ENCODE measurements at places on chromosomes 16 and 17.

DNA sequence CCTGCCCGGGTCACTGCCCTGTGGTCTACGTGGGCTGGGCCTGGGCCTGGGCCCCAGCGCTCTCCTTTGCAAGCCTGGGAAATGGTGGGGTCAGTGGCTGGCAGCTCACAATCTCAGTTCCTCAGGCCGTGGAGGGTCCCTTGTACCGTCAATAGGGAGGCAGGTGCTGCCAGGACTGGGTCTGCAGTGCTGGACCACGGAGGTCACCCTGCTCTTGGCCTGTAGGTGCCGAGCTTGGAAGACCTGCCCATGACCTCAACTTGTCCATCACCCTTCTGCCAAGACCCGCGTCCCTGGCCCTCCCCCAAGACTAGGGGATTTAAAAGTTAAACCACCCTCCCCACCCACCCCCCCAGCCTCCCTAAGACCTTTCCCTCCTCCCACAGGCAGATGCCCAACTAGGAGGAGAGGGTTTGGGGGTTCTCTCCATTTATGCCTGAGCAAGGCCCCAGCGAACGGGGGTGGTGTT is 2.5 kb downstream of the TBX2 start:
- DNase-seq = no peak

DNA sequence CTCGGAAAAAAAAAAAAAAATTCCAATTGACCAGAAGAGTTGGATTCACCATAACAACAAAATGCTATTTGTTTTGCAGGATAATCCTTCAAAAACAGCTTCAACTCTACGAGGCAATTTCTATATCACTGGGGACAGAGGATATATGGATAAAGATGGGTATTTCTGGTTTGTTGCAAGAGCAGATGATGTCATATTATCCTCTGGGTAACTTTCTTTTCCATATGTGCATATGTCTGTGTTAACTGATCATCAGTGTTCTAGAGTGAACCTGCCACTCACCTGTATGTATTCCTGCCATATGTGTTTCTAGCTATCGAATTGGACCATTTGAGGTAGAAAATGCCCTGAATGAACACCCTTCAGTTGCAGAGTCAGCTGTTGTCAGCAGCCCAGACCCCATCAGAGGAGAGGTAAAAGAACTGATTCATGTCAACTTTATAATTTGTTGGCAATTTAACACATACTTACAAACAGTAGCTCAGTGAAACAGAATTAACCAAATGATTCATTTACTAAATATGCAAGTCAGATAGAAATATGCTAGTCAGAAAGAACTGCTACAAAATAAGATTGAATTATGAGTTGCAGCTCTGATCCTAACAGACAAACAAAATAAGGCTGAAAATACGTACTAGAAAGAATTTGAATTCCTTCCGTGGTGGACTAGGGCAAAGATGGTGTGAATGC is 14.2 kb downstream of the ERI2 start:
- no peak for DNase-seq

DNA sequence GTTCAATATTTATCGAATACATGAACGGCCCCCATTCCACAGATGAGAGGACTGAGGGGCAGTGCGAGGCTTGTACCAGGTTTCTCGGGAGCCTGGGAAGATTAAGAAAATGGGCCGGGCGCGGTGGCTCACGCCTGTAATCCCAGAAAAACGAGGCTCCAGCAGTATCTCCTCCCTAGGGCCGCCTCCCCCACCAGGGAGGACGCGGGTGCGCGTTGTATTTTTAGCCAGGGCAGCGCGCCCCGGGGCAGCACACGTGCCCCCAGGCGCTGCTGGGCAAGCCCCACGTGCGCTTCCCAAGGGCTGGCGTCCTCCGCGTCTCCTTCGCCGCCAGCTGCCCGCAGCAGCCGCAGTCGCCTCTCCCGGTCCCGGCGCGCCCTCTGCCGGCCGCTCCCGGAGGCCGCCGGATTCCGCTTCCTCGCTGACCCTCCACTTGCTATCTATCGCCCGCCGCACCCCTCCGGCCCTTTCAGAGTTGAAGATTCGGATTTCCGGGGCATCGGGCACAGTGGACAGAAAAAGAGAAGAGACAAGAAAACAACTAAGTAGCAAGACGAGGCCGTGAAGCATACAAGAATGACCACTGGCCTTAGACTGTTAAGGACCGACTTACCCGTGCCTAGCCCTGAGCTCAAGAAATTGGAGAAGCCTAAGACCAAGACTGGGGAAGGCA is 1.9 kb upstream of the YBX2 start:
- peak; percentile 96 for DNase-seq

DNA sequence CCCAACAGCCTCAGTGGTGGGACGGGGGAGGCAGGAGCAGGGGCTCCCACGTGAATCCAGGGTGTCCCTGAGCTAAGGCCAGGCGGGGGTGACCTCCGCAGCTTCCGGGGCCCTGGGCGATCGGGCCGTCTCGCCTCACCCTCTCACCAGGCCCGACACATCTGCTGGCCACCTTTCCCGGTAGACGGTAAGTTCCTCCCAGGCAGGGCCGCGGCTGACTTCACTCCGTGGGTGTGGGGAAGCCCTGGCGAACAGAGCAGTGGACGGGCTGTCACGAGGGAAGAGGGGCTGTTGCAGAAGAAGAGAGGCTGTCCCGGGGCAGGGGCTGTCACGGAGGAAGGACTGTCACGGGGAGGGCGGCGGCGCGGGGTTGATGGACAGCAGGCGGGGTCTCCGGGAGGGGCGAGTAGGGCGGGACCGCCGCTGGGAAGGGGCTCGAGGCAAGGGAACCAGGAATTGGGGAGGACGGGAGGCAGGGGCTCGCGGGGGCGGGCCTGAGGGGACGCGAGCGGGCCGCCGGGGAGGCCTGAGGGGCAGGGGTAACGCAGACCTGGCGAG is 498 bp downstream of the PKMYT1 start:
- DNase-seq = no peak

DNA sequence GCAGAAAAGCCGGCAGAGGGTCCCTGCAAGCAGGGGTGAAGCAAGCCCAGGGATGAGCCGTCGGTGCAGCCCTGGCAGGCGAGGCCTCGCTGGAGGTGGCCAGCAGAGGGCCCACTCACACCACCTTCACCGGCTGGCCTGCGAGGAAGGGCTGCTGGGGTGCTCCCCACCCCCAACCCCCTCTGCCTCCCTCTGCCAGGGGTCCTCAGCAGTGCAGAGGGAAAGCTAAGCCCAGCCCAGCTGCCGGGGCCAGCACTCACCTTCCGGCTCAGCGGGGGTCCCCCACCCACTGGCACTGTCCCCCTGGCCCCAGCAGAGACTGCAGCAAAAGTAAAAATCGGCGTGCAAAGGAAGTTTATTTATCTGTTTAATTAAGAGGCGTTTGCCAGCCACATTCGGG is 113.4 kb downstream of the ENGASE start:
- DNase-seq = peak; percentile 88

GRCh38 chr17:82993005-82993404 is 86.4 kb upstream of the METRNL start:
- no peak for DNase-seq

DNA sequence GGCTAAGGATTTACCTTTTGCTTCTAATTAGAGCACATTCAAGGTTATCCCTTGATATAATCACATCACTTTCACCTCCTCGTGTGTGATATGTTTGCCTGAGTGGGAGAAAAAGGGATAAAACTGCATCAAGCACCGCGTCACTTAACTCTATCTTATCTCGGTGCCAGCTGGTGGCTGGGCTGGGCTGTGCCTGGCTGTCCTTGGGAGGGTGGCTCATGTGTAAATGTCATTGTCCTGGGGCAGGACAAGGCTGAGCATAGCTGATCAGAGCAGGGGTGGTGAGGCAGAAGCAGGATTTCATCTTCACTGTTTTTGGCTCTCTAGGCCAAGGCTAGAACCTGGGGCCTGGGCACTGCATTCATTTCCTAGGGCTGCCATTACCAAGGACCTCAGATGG is 105.3 kb downstream of the RAP1GAP2 start:
- no peak for DNase-seq

GRCh38 chr16:70390774-70391173 is 44.1 kb downstream of the DDX19A start:
- DNase-seq = no peak

DNA sequence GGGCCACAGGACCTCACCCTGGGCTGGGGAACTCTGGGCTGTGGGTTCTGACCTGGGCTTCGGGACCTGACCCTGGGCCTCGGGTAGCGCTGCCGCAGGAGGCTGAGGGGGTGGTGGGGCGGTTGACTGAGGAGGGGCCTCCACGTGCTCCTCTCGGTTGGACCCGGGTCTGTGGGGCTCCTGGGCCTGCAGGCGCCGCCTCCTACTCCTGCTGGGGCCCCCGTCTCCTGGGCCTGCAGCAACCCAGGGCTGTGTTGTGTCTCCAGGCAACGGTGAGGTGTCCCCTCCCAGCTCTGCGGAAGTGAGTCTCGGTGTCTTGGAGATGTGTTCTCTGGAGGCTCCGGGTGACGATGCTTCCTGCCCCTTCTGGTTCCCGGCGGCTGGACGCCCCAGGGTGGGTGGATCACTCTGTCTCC is 41.5 kb upstream of the GNG13 start:
- no peak for DNase-seq

- no peak for DNase-seq
Measured at GRCh38 chr16:72111657-72112451, 18.2 kb downstream of the DHX38 start.

GRCh38 chr16:4190086-4190485 is 51.8 kb downstream of the SRL start:
- DNase-seq = no peak

GRCh38 chr16:81657224-81657623 is 121.9 kb upstream of the PLCG2 start:
- DNase-seq = no peak

DNA sequence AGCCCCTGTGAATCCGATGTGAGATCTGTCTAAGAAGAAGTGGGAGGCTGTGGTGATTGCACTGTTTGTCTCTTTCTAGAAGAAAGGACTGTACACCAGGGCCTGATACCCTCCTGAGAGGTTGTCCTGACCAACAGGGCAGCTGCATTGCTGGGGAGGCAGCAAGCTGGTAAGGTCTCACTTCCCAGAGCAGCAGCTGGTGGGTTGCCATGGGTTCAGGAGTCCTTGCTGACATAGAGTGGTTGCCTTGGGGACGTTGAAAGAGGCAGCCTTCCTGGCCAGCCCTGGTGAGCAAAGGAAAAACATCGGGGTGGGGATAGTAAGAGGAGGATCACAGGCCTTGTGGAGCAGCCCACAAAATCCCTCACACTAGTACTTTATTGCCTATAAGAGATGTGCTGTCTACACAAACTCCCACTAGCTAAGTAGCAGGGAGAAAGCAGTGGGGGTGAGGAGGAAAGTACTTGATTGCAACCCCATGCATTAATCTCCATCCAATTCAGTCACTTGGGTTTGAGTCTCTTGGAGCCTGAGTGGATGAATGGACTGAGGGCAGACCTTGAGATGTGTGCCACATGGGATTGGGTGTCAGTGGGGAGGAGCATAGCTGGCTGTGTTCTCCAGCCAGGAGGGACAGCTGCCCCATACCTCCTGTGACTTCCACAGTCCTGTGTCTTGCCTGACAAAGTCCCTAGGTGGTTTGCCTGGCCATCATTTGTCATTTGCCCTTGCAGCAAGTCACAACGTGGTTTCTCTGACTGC is 143.8 kb upstream of the RPL38 start:
- no peak for DNase-seq

GRCh38 chr16:78984324-78984723 is 616.2 kb downstream of the MAF start:
- DNase-seq = no peak

DNA sequence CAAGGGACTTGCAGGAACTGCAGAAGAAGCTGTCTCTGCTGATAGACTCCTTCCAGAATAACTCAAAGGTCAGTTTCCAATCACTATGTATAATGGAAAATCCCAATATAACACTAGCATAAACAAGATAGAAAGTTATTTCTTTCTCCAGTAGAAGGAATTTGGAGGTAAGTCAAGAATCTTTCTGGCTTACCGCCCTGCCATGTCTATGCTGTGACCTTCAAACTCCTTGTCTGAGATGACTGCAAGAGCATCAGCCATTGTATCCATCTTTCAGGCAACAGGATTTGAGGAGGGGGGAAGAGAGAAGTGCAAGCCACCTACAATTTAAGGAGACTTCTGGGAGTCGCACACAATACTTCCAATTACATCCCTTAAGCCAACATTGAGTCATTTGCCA is 2.7 kb downstream of the LDAF1 start:
- no peak for DNase-seq

GRCh38 chr16:15054357-15055140 is 1.3 kb downstream of the NTAN1 start:
- DNase-seq = no peak

- no peak for DNase-seq
Measured at GRCh38 chr17:6573982-6574686, 17.8 kb upstream of the PITPNM3 start.

DNA sequence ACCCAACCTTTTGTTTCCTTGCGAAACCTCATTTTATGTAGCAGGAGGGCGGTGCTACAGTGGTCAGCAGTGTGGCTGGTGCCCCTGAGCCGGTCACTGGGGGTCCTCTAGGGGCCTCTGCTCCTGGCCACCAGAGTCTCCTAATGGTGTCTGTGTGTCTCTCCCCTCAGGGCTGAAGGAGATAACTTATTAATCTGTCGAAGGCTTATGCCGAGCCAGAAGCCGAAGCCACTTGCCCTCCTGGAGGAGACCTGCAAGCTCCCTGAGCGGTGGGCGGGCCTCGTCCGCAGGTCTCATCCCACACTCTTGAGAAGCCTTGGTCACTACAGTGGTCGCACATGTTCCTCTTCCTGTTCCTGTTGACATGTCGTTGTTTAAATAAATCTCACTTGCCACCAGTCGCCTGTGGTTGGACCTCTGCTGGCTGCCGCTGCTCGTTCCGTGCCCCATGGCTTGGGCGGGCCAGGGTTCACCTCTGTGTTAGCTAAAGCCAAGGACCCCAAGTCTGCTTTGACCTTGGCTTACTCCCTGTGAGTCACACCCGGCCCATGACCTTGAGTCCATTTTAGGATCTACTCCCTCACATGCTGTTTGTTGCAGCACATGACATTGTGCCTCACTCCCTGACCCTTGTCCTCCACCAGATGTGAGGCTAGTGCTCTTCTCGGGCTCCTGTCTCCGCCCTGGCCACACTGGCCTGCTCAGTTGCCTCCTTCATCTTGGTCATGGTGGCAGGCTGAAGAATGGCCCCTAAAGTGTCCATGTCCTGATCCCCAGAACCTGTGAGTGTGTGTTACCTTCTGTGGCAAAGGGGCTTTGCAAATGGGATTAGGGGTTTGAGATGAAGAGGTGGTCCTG is 38.7 kb upstream of the AQP8 start:
- DNase-seq = no peak

DNA sequence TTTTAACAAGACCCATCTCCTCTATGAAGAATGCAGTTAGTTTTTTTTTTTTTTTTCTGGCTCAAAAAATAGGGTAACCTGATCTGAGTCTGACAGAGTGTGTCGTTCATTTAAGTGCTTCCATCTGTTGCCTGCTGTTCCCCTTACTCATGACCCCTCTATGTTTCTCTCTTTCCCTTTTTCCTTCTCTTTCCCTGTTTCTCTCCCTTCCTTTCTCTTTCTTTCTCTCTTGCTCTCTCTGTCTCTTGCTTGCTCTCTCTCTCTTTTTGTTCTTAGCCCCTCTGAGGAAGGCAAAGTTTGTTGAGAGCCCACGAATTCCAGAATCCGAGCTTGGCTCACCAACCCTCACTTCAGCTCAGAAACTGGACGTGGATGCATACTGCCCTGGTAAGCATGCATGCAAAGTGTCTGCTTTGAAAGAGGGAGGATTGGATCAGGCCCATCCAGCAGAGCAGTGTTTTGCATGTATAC is 185.0 kb downstream of the TANC2 start:
- DNase-seq = no peak

- no peak for DNase-seq
Measured at GRCh38 chr17:11700668-11701067, 102.4 kb downstream of the DNAH9 start.
